ENCODE measurements at places on chromosomes 3 and 15.

DNA sequence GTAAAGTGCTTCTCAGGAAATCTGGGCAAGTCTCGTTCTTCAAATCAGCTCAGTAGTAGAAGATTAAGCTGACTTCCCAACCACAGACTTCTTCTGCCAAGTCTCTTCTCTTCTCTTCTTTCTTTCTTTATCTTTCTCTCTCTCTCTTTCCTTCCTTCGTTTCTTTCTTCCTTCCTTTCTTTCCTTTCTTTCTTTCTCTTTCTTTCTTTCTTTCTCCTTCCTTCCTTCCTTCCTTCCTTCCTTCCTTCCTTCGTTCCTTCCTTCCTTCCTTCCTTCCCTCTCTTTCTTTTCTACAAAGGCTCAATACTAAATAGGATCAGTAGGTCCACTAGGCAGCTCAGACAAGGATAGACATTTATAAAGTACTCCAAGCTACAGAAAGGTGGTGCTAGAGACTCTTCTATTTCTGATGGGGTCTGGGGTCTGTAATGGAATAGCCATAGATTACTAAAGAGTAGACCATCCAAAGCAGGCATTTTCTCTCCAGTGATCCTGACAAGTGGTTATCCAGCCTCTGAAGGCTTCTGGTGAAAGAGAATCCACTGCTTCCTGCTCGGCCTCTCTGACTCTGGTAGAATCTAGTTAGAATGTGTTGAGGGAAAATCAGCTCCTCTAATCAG is 100.8 kb downstream of the TPRG1 start:
- DNase-seq = no peak

GRCh38 chr3:132595014-132595413 is 2.1 kb upstream of the ACKR4 start:
- no peak for DNase-seq

DNA sequence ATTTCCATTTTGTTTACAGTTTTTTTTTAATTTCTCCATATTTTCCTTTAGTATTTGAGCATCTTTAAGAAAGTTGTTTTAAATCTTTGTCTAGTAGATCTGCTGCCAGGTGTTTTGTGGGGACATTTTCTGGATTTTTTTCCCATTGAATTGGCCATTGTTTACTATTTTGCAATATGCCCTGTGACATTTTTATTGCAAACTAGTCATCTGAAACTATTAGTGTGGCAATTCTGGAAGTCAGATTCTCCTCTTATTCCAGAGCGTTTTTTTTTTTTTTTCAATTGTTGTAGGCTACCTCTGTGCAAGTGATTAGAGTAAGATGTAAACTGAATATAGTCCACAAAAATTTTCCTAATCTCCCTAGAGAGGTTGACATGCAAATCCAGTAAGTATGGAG is 334.2 kb downstream of the PYDC2 start:
- DNase-seq = no peak

- no peak for DNase-seq
These were observed 26.2 kb downstream of the HES1 start for GRCh38 chr3:194162070-194162678.

- DNase-seq = no peak
These were observed 56.9 kb upstream of the CD96 start for GRCh38 chr3:111485086-111485485.

DNA sequence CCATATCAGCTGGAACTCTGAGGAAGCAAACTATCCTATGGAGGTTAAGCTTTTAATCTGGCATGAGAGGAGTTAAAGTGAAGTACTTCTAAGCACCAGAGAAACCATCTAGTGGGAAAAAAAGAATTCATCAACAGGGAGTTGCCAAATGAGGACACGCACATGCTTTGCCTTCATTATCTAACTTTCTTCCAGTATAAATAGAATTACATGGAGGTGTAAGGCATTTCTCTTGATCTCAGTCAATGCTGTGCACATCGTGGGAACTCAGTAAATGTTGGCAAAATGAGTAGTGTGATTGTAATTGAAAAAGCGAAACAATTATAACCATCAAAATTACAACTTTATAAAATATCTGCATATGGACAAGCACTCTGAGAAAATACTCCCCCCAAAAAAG is 8.0 kb upstream of the GSK3B start:
- DNase-seq = no peak

DNA sequence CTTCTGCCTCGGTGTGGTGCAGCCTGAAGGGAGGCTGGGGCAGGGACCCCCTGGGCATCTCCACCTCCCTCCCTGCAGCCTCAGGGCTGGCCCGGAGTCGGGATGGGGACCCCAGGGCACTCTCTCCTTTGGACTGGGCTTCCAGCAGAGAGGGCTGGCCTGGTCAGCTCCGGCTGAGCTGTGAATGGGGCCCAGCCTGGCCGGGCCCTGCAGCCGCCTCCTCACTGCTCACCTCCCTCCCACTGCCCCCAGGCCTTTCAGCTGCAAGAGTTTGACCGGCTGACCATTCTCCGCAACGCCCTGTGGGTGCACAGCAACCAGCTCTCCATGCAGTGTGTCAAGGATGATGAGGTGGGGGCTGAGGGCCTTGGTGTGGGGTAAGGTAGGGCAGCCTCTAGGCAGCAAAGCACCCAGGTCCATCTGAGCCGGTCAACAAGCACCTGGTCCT is 36.0 kb downstream of the PSTPIP1 start:
- DNase-seq = no peak

GRCh38 chr15:73550190-73550589 is 83.0 kb downstream of the NPTN start:
- no peak for DNase-seq

DNA sequence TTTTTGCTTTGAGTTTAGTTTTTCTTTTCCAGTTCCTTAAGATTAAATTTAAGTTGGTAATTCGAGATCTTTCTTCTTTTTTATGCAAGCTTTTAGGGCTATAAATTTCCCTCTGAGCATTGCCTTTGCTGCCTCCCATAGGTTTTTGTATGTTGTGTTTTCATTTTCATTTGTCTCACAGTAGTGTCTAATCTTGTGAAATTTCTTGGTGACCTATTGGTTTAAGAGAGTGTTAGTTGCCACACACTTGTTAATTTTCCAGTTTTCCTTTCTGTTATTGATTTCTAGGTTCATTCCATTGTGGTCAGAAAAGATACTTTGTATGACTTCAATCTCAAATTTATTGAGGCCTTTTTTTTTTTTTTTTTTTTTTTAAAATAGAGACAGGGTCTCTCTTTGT is 18.3 kb upstream of the IL20RB start:
- DNase-seq = no peak

- no peak for DNase-seq
These were observed 62.1 kb upstream of the SLC6A11 start for GRCh38 chr3:10753964-10754363.

- DNase-seq = no peak
These were observed 119.4 kb upstream of the ROBO2 start for GRCh38 chr3:76920511-76920910.

GRCh38 chr3:79423417-79423816 is 344.4 kb downstream of the ROBO1 start:
- DNase-seq = no peak

DNA sequence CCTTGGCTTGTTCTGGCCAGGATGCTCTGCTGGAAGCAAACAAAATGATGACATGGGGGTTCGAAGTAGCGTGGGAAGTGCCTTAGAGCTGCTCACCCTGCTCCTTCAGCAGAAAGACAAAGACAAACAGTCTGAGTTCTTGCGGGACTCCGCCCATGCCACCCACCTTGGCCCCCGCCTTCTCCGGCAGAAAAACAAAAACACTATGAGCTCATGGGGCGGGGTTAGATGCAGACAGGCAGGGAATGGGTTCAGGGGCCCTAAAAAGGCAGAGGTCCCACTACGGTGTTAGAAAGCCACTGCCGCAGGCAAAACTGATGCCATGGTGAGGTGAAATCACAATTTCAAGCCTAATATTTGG is 9.7 kb upstream of the NCKIPSD start:
- no peak for DNase-seq

- no peak for DNase-seq
These were observed 67.1 kb upstream of the LMOD3 start for GRCh38 chr3:69189487-69189886.

- DNase-seq = no peak
These were observed 220.4 kb downstream of the SNRPN start for GRCh38 chr15:25175033-25175788.

DNA sequence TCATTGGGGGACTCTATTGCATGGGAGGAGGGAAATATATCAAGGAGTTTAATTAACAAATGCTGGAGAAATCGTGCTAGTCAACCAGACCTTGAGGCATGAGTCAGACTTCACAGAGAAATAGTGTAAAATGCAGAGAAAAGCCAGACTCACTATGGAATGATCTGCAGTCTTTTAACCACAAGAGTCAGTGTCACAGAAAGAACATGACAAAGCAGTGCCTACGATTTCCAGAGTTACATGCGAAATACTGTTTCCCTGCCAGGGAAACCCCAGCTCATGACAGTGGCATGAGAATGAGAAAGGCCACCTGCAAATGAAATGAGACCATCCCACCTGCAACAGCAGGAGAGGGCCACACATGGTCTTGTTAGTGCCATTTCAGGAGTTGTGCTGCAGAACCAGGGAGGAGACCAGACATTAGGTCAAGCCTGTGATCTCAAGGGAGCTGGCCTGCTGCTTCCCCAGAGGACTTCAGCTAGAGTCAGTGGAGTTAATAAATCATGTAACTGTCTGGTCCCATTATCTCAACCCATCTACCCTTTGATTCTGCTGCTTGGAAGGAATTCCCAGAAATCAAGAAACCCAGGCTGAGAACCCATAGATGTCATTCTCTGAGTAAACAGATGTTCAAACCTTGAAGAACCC is 79.0 kb downstream of the ERC2 start:
- DNase-seq = no peak

- no peak for DNase-seq
These were observed 35.0 kb downstream of the CTSH start for GRCh38 chr15:78909791-78910228.

DNA sequence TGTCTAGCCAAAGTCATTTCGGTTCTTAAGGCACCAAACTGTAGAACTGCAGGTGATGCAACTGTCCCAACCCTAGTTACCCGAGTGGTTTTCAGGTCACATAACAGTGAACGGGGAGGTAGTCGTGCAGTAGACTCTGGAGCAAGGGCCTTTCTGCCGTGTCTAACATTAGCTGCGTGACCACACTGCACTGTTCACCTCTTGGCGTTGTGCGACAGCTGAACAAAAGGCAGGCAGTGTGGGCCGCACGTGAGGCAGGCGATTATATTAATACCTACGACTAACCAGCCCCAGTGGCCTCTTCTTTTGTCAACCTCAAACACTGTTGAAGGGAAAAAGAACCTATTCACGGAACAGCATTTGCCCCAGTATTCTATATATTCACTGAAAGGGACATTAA is 2.8 kb downstream of the LRRN1 start:
- no peak for DNase-seq

DNA sequence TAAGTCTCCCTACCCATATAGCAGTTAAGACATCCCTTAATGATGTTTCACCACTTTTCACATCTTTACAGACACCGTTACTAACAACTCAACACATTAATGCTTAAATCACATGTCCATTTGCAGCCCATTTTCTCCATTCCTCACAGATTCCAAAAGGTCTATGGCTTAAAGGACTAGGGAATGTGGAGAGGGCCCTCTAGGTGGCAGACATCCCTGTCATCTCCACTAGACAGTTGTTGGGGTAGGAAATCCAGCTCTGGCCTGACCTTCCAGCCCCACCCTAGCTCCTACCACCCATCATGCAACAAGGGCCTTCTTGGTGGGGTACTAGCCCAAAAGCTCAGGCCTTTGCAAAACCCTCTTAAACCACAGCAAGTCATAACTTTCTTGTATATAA is 25.2 kb downstream of the CPEB1 start:
- DNase-seq = no peak

- no peak for DNase-seq
These were observed 95.3 kb downstream of the DAPK2 start for GRCh38 chr15:63950911-63951481.

DNA sequence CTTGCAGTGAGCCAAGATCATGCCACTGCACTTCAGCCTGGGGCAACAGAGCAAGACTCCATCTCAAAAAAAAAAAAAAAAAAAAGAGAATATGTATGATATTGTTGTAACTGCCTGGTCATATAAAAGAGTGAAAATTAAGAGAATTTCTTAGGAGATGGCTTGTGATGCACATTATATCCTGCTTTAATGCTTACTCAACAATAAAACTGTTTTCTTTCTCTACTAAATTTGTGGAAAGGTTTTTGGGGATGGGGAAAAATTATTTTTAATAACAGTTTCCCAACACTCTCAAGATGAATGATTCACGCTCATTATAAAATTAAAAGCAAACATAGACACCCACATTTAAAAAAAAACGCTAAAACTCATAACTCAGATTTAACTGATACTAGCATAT is 1163.0 kb downstream of the SI start:
- no peak for DNase-seq

DNA sequence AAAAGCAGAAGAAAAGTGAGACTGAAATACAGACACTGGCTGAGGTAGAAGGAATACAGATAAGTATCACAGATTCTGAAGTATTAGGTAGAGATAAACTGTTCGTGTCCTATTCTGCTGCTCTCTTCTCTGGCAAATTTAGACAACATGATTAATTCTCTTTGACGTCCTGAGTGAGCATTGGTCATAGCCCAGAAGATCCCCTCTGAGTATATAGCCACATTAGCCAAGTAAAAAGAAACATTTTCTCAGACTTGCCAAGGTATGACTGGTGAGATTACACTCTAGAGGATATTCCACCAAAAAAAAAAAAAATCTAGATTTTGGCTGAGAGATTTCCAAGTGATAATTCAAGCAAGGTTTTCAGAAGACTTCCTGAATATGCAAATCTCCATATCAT is 111.4 kb upstream of the ALCAM start:
- no peak for DNase-seq

DNA sequence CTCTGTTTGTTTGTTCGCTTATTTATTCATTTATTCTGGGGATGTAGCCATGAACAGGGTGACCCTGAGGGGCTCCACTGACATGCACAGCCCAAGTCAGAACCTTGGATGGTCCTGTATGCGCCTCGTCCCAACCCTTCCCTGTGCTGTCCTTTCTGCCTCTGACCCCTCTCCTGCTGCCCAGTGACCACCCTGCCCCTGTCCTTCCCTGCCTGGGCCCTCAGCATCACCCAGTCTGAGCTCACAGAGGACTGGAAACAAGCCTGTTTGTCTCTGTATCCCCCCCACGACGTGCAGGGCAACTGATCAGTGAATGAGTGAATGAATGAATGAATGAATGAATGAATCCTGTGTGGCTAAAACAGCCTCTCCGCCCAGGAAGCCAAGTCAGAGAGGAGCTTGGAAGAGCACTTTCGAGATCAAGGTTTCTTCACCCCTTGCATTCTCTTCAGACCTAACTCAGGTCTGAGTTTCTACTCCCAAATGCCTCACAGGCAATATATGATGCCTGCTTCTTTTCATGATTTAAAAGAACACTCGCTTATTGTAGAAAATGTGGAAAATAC is 157.7 kb downstream of the SMAD6 start:
- DNase-seq = no peak

GRCh38 chr3:59654480-59655417 is 604.9 kb upstream of the CFAP20DC start:
- no peak for DNase-seq

DNA sequence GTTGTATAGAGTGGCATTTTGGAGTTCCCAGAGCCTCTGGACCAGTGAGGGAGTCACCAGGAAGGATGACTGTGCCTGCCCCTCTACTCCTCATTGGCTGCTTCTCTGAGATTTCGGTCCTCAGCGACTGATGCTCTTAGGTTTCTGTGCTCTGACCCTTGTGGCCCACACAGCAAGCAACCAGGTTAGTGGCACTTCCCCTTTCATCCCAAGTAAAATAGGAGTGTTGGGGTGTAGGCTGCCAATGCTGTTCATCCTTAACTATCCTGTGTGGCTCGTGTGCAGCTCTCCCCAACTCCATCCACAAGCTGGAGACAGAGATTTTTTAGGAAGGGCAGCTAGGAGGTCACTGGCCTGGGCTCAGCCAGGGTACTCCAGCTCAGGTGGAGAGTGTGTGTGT is 21.3 kb downstream of the PRR23A start:
- DNase-seq = no peak
